NCI-H510A treated with DMSO at 0.1 percent for 48 hours (cell line): ENCODE measurements at places on chromosomes 1 and 21.

GRCh38 chr1:58618303-58618702, 41.3 kb upstream of the TACSTD2 start:
- DNase-seq = no peak

DNA sequence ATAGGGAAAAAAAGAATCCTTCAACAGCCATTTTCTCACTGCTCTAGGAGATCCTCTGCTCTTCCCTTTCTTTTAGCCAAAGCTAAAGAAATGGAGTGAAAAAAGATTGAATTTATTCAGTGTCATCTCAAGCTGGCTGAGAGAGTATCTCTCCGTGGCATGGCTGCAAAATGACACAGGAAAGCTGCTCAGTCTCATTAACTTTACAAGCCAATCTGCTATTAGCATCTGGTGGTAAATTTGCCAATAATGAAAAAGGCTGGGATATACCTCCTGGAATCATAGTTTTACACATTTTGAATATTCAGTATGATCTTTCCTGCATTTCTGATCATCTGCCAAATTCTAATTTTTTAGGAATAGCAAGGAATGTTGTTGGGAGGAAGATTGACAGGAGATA, 176.8 kb upstream of the CHRM3 start:
- no peak for DNase-seq

DNA sequence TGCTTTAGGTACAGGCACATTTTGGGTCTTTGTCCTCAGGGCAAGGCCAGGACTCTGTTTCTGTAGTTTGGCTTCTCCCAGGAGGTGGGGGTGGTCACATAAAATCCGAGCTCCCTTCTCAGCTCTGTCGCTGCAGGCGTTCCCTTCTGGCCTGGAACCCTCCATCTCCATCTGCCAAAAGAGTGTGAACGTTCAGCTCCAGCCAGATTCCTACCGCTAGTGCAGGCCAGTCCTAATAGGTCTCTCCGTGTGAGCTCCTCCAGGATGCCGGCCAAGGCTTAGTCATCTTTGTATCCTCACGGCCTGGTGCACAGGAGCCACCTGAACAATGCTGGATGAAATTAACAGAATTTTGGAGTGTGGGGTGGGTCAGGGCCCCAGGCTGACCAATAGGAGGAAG, 19.9 kb upstream of the KCNA10 start:
- DNase-seq = no peak

DNA sequence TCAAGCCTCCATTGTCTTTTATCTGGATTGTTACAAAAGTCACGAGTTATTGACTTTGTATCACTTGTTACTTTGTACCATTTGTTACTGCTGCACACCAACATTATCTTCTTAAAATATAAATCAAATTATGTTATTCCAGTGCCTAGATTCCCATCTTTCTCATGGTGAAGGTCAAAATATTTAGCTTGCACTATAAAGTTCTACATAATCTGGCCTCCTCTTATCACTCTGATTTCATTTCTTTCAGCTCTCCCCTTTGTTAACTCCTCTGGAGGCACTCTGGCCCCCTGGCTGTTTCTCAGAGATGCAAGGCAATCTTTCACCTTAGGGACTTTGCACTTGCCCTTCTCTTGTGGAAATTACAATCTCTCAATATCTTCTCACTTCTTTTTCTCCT, 143.8 kb downstream of the OLFM3 start:
- DNase-seq = no peak

DNA sequence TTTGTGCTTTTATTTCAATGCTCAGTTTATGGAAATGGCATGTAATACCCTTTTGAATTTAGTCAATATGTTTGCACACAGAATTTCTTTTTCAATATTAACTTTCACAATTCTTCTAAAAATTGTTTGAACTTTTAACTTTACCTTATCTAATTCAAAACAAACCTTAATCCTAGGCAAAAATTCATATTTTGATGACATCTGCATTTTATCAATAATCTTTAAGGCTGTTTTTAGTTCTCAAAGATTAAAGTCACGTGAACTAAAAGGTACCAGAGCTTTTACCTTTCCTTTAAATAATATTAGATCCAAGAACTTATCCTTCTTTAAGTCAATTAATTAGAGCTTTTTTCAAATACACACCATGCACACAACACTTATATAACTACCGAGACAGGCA, 218.9 kb upstream of the NCAM2 start:
- no peak for DNase-seq
